ENCODE measurements at places on chromosomes 7 and 10. TPM values are rescaled to one million over a fixed set of nuclear protein-coding genes. Genes with fewer than 3 reads are reported as not detected.

CALHM3 gene
- total RNA-seq, result not detected

PNLIPRP1 gene
- not detected for total RNA-seq

CREB5 gene
- total RNA-seq, result 50.4 TPM

FAS gene
- total RNA-seq, result 0.69 TPM

- DNase-seq, result peak; percentile 23
- no peaks in the 10 kb centered on the region for H3K27me3 ChIP-seq
- H3K4me3 ChIP-seq, result no peak overlapping the region
- H3K4me1 ChIP-seq, result no peaks in the 10 kb centered on the region
- H3K27ac ChIP-seq, result no peak overlapping the region
Observed at GRCh38 chr7:123865517-123866117, 20.6 kb downstream of the HYAL4 start.

DNA sequence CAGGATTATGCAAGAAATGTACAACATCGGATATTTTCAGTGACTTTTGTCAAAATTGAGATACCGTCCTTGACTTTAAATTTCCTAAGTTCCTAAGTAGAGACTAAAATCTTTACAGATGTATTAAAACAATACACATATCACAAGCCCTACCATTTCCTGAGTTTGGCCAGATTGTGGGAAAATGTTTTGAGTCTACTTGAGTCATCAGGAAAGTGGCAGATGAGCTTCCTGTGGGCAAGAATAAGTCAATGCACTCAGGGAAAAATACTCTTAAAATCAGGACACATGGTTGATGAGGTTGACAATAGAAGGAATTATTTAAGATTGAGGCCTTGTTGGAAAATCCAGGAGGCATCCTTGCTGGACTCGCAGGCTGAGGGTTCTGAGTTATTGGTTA lies 162.5 kb downstream of the SNX10 start:
- no peak for DNase-seq
- no peak overlapping the region for H3K27ac ChIP-seq
- H3K36me3 ChIP-seq, result no peaks in the 10 kb centered on the region
- peaks cover 10% of the 10 kb centered on the region for H3K4me1 ChIP-seq

- H3K27me3 ChIP-seq, result no peaks in the 10 kb centered on the region
- H3K4me3 ChIP-seq, result no peak overlapping the region
- DNase-seq, result no peak
- H3K4me1 ChIP-seq, result no peaks in the 10 kb centered on the region
- peaks cover 4% of the 10 kb centered on the region for H3K36me3 ChIP-seq
Observed at GRCh38 chr10:90968328-90969081, 47.6 kb upstream of the ANKRD1 start.

- H3K27ac ChIP-seq, result no peak overlapping the region
- peaks cover 2% of the 10 kb centered on the region for H3K4me1 ChIP-seq
- no peak for DNase-seq
- no peaks in the 10 kb centered on the region for H3K27me3 ChIP-seq
- no peak overlapping the region for H3K4me3 ChIP-seq
- H3K36me3 ChIP-seq, result no peaks in the 10 kb centered on the region
Observed at GRCh38 chr10:93550606-93551005, 15.9 kb upstream of the FFAR4 start.

- peaks cover 6% of the 10 kb centered on the region for H3K4me1 ChIP-seq
- no peak for DNase-seq
- peaks cover 12% of the 10 kb centered on the region for H3K27me3 ChIP-seq
- H3K4me3 ChIP-seq, result no peak overlapping the region
Observed at GRCh38 chr10:131815266-131816156, 85.3 kb upstream of the PPP2R2D start.

GRCh38 chr10:29810816-29811215 lies 176.0 kb upstream of the SVIL start:
- DNase-seq, result no peak
- H3K4me1 ChIP-seq, result no peaks in the 10 kb centered on the region
- no peaks in the 10 kb centered on the region for H3K36me3 ChIP-seq

- DNase-seq, result peak; percentile 75
- H3K27me3 ChIP-seq, result peaks cover 2% of the 10 kb centered on the region
- no peaks in the 10 kb centered on the region for H3K36me3 ChIP-seq
- peak overlapping the region; percentile 92 for H3K4me3 ChIP-seq
- H3K27ac ChIP-seq, result no peak overlapping the region
- H3K4me1 ChIP-seq, result no peaks in the 10 kb centered on the region
Observed at GRCh38 chr10:100518761-100519241, 860 bp downstream of the SEC31B start.

- peaks cover 2% of the 10 kb centered on the region for H3K36me3 ChIP-seq
- no peaks in the 10 kb centered on the region for H3K27me3 ChIP-seq
- H3K27ac ChIP-seq, result no peak overlapping the region
- H3K4me3 ChIP-seq, result no peak overlapping the region
- DNase-seq, result no peak
Observed at GRCh38 chr7:90816511-90817142, 220.5 kb downstream of the CDK14 start.

DNA sequence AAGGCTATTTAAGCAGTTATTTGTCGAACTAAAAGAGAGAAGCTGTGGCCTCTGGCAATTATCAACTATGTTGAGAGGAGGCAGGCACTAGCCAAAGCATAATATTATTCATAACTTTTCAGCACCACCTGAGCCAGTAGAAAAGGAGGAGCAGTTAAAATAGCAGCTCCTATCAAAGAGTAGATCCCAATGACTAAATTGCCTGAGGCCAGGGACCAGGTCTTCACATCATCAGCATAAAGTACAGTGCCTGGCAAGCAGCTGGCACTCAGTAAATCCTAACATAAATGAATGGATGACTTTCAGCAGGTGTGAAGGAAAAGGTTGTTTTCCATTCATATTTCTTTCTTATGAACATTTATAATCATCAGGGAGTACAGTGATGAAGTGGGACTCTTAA lies 309.0 kb upstream of the IMMP2L start:
- H3K36me3 ChIP-seq, result no peaks in the 10 kb centered on the region
- no peaks in the 10 kb centered on the region for H3K27me3 ChIP-seq
- H3K4me3 ChIP-seq, result no peak overlapping the region
- H3K27ac ChIP-seq, result no peak overlapping the region

- no peaks in the 10 kb centered on the region for H3K27me3 ChIP-seq
- no peak overlapping the region for H3K27ac ChIP-seq
- H3K4me1 ChIP-seq, result no peaks in the 10 kb centered on the region
- DNase-seq, result no peak
Observed at GRCh38 chr7:138546064-138546619, 86.1 kb downstream of the TRIM24 start.

DNA sequence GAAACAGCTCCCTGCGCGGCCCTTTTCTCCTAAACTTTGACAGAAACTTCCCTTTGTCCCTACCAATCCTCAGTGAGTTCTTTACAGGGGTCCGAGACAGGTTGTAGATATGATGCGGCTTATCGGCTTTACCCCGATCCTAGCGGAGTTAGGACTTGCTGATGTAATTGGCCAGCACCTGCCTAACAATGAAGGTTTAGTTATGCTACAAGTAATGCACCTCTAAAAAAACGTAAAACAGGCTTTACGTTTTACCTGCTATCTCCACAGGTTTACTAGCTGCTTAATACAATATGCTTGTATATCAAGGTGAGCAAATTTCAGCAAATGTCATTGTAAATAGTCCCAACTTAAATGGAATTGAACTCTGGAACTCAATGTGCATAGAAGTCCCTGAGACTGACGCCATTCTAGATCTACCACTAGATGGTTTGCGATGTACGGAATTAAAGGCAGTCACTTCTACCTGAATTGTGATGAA lies 697 bp upstream of the SNX13 start:
- H3K4me1 ChIP-seq, result peaks cover 11% of the 10 kb centered on the region
- peak overlapping the region; percentile 79 for H3K27ac ChIP-seq
- no peak for DNase-seq
- peaks cover 8% of the 10 kb centered on the region for H3K27me3 ChIP-seq
- no peaks in the 10 kb centered on the region for H3K36me3 ChIP-seq
- peak overlapping the region; percentile 97 for H3K4me3 ChIP-seq

DNA sequence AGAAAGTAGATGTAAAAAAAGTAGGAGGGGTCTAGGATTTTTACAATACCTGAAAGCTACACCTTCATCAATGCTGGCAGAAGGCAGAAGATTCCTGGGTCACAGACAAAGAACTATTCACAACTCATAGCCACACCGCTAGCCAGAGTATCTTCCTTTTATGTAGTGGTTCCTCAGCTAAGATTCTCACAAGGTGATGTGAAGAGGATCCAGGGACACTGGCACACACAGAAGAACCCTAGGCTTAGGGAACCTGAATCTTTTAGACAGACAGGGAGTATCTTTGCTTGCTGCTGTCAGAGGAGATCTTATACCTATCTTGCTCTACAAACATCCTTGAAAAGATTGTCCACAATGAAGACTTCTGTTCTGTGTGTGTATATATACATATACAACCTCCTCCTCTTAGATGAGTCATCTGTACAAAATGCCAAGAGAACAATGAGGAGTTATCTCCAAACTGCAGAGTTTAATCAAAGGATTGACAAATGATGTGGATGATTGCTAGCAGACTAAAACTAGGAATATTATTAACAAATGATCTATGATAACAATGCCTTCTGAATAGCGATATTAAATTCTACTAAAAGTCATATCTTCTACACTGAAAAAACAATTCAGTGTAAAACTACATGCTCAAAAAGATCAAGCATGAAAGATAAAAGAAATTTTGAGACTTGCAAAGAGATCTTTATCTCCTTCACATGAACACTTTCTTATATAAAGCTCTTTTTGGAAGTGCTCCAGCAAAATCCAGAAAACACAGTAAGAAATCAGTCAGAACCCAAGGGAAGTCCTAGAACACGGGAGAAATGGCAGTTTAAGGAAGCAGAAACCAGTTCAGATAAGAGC lies 409.3 kb downstream of the PARD3 start:
- no peaks in the 10 kb centered on the region for H3K36me3 ChIP-seq
- DNase-seq, result no peak
- no peak overlapping the region for H3K4me3 ChIP-seq

DNA sequence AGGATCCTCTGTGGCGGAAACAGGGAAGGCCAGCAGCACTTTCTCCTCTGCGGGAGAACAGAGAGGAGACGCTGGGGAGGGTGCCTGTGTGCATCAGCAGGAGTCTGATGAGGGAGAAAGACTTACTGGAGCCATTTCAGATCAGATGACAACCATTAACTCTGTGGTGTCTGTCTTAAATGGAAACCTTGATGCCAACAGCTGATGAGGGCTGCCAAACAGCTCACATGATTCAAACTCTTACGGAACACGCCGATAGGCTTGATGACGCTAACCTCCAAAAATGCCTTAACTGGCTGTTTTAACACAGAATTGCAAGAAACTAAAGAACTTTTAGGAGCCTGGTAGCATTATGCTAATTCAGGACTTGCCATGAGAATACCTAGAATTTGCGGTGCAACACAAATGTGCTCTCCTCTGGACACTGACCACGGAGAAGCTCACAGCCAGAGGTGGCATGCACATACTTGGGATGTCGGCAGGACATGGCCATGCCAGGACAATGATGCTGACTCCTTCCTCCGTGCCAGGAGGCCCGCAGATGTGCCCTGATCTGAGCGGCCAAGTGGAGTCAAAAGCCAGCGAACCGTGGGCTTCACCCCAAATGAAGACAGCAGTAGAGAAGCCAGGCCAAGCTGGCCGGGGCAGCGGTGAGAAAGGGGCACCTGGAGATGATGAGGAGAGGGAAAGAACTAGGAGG lies 154.9 kb downstream of the ZMYND11 start:
- no peak for DNase-seq
- H3K27me3 ChIP-seq, result peaks cover 4% of the 10 kb centered on the region
- H3K27ac ChIP-seq, result no peak overlapping the region
- H3K4me3 ChIP-seq, result no peak overlapping the region

DNA sequence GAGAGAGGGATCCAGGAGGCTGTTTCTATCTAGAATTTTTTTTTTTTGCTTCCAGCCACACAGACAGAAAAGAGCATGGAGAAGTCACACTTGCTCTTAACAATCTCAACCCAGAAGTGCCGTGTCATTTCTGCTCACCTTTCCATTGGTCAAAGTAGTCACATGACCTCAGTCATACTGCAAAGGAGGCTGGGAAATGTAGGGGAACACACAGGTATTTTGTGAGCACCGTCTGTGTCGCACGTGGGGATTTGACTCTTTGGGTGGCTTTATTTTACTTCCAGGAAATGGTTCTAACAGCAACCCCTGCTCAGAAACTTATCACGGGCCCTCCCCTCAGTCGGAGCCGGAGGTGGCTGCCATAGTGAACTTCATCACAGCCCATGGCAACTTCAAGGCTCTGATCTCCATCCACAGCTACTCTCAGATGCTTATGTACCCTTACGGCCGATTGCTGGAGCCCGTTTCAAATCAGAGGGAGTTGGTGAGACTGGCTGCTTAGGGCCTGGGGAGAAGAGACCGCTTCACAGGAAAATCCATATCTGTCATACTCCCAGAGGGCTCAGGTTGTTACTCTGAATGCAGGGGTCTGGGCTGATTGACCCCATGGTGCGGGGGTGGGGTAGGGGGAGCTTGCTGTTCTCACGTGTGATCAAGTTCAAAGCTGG lies 13.1 kb upstream of the CPA1 start:
- H3K4me3 ChIP-seq, result peak overlapping the region; percentile 47
- peak overlapping the region; percentile 69 for H3K27ac ChIP-seq
- peaks cover 5% of the 10 kb centered on the region for H3K36me3 ChIP-seq
- no peaks in the 10 kb centered on the region for H3K27me3 ChIP-seq
- peaks cover 30% of the 10 kb centered on the region for H3K4me1 ChIP-seq

DNA sequence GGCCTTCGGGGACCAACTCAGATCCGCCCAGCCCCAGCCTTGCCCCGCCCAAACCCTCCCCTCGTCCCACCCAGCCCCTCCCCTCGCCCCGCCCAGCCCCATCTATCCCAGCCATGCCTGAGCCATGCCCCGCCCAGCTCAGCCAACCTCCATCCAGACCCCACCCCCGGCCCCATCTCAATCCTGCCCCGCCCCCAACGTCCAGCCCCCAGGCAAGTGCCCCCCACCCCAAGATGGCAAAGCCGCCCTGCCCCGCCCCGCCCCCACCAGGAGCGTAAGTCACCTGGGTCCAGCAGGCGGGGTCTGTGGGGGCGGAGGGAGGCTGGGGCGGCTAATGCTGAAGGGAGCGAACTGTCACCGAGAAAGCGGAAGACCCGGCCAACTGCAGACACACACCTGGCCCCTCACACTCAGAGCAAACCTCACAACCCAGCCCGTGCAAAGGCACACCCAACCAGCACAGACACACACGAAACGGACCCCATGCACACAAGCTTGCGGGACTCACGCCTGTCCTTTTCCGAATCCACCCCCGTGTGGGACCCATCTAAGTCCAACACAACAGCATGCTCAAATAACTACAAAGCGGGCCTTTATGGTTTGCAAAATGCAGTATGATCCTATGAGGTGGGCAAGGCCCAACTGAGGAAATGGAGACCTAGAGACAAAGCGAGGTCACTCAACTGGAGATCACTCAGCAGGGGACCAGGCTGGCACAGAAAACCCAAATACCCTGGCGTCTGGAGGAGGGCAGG lies 11.5 kb upstream of the OGA start:
- H3K27ac ChIP-seq, result peak overlapping the region; percentile 82
- peak overlapping the region; percentile 86 for H3K4me3 ChIP-seq
- DNase-seq, result peak; percentile 82
- H3K27me3 ChIP-seq, result peaks cover 12% of the 10 kb centered on the region

- H3K27ac ChIP-seq, result no peak overlapping the region
- no peak for DNase-seq
- H3K36me3 ChIP-seq, result peaks cover 5% of the 10 kb centered on the region
- H3K4me1 ChIP-seq, result peaks cover 13% of the 10 kb centered on the region
- H3K4me3 ChIP-seq, result no peak overlapping the region
Observed at GRCh38 chr7:45055594-45056219, 33.1 kb downstream of the NACAD start.

Data from glutamatergic neuron (in vitro differentiated cells).